ENCODE measurements at places on chromosomes 12 and 14. TPM values are rescaled to one million over a fixed set of nuclear protein-coding genes. Genes with fewer than 3 reads are reported as not detected.

TMEM121 gene
- 3.4 TPM for total RNA-seq

KRT75 gene
- total RNA-seq = not detected

SERPINA1 gene
- 9.1 TPM for total RNA-seq

VDR gene
- total RNA-seq = 0.35 TPM

CLEC9A gene
- not detected for total RNA-seq

BCAT1 gene
- total RNA-seq = 5.8 TPM

Measured in Right ventricle myocardium inferior (tissue), 1 donor.